Activated gamma-delta T cell treated with Interleukin-2 at 50 U/mL for 16 hours (primary cell): ENCODE measurements at places on chromosomes 3 and 15.

GRCh38 chr3:36373084-36373483 lies 7.2 kb upstream of the STAC start:
- no peak for DNase-seq

GRCh38 chr3:194350726-194351071 lies 429 bp downstream of the CPN2 start:
- no peak for DNase-seq

DNA sequence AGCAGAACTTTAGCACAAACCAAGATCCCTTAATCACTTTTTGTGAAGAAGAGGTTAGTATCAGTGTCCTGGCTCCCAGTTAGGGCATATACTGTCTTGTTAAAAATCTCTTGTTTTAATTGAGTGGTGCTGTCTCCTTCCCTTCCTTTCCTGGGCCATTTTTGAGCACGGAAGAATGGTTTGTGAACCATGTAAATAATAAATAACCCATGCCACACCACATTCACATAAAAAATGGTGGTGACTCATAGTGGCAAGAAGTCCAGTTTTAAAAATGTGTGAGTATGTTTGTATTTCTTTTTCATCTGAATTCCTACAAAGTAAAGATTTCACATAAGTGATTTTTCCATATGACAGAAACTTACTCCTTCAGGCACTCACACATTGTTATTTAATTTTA lies 59.1 kb upstream of the SPRED1 start:
- DNase-seq, result no peak

- no peak for DNase-seq
These were observed 506 bp downstream of the RAD51 start for GRCh38 chr15:40695469-40695890.

DNA sequence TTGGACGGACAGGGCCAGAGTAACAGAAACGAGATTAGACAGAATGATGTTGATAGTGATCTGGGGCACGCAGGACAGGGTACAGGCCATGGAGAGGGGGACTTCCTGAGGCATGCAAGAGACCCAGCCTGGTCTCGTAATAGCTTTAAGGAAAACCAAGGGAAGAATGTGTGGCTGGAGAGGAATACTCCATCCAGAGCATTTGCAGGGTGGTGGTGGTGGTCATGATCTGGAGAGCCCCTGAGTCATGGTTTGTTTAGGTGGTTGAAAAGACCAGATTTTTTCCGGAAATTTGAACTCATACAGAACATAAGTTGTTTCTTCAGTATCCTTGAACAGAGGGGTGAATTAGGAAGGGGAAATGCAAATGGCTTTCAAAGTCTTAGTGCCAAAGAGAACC lies 138.5 kb downstream of the DUT start:
- no peak for DNase-seq

- DNase-seq, result no peak
These were observed 159.2 kb upstream of the PPP2R3A start for GRCh38 chr3:135806317-135806716.

DNA sequence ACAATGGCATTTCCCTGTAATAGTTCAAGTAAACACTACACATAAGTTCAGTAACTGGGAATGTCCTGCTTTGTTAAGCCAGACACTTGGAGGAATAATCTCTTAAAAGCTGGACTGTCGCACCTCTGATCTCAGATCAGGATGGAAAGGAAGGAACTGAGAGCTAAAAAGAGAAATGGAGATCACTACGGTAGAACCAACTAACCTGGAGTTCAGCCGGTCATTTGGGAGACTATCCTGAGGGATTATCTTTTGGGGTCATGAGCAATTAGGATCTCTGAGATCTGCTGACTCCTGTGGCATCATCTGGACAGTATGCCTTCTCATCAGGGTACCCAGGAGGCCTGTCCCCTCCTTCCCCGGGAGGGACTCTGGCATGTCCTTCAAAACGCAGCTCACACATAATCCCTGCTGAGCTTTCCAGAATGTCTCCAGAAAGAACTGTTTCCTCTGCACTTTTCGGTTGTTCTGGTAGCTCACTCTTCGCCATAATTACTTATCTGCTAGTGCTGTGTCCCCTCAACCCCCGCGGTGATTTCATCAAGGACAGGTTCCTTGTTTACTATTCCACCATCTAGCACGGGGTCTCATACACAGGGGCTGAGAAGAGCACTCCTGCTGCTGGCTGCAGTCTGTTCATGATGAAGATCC lies 115.6 kb downstream of the SENP2 start:
- DNase-seq, result no peak

GRCh38 chr15:65264863-65265430 lies 21.7 kb downstream of the PARP16 start:
- DNase-seq, result no peak

GRCh38 chr15:81339321-81339720 lies 15.4 kb upstream of the STARD5 start:
- DNase-seq, result no peak

- DNase-seq, result no peak
These were observed 84.8 kb upstream of the IQSEC1 start for GRCh38 chr3:13157986-13158385.

DNA sequence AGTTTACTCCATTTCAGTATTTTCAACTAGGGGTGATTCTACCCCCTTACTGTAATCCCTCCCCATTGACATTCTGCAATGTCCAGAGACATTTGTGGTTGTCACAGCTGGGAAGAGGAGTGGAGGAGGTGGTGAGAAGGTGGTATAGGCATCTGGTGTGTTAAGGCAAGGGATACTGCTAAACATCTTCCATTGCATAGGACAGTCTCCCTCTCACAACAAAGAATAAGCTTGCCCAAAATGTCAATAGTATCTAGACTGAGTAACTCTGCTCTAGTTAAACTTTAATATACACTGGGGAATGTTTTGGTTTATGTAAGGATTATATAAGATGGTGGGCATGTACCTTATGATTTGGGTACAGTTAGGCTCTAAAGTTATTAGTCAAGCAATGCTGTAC lies 737.6 kb downstream of the ROBO1 start:
- DNase-seq, result no peak

GRCh38 chr3:195059006-195059350 lies 212.0 kb downstream of the XXYLT1 start:
- no peak for DNase-seq

DNA sequence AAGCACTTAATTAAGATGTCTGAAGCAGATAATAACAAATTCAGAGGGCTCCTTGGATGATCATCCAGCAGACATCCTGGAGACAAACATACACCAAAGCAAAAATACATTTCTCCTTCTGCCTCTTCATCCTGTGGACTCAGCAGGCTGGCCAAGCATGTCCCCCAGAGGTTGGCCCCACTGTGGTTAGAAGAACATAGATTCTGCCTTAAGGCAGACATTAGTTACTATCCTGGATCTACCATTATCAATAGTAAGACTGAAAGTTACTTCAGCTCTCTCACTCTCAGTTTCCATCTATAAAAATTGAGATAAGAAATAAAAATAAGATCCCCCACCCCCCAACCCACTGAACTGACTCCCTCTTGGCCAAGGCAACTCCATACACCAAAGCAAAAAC lies 28.6 kb upstream of the TGFBR2 start:
- DNase-seq, result no peak

GRCh38 chr3:182713743-182714517 lies 79.4 kb upstream of the ATP11B start:
- DNase-seq, result no peak

DNA sequence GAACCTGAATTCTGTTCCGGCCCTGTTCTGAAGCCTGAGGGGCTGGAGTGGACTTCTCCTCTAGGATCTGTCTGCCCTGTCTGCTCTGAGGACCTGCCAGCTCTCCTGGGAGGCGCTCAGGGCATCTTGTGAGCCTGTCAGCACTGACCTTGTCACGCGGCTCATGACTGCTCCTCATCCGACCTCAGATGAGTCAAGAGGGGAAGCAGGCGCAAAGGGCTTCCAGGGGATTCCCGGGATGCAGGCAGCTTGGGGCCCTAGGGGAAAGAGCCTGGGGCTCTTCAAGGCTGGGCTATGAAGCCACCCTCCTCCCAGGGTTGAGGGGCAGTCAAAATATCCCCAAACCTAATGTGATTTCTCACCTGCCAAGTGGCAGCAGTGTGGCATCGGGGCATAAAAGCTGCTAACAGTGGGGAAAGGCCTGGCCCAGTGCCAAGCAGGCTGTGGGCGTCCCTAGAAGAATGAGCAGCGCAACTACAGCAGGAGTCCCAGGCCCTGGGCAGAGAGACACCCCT lies 27.6 kb upstream of the ANKDD1A start:
- peak; percentile 75 for DNase-seq

GRCh38 chr3:41327718-41328117 lies 128.4 kb downstream of the CTNNB1 start:
- DNase-seq, result no peak
